Right cardiac atrium (tissue), 5 donors: ENCODE measurements at places on chromosomes 2 and 18. TPM values are rescaled to one million over a fixed set of nuclear protein-coding genes. Genes with fewer than 3 reads are reported as not detected.

SERPINB10 gene
- not detected for polyA plus RNA-seq

LAMA3 gene
- polyA plus RNA-seq: 1.7 TPM

EVA1A gene
- polyA plus RNA-seq: 0.66 TPM

CPO gene
- polyA plus RNA-seq: 0.52 TPM

UBXN4 gene
- polyA plus RNA-seq: 38.6 TPM

CYP1B1 gene
- polyA plus RNA-seq: 10.1 TPM

DNAJC5G gene
- 2.2 TPM for polyA plus RNA-seq

TWIST2 gene
- polyA plus RNA-seq: 6.3 TPM
